ENCODE measurements at places on chromosomes 3 and 15.
A peak's percentile ranks its signal among the peaks of the same experiment; 100 is the strongest.

- DNase-seq: no peak
Measured at GRCh38 chr15:82172506-82172905, 90.0 kb downstream of the EFL1 start.

DNA sequence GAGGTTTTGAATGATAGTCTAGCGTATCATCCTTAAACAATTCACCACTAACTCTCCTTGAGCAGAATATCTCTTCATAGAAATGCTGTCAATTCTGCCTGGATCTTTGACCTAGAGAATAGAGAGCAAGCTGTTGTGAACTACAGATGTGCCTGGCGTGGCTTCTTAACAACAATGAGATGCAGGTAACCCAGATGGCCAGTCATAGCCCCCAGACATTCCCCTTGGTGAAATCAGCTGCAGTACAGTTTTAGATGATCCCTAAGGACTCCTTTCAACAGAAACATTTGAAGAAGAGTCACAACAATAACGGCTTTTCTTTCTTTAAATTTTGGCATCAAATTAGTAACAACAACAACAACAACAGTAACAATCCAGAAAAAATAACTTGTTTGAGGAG, 1041.3 kb downstream of the ROBO1 start:
- no peak for DNase-seq

DNA sequence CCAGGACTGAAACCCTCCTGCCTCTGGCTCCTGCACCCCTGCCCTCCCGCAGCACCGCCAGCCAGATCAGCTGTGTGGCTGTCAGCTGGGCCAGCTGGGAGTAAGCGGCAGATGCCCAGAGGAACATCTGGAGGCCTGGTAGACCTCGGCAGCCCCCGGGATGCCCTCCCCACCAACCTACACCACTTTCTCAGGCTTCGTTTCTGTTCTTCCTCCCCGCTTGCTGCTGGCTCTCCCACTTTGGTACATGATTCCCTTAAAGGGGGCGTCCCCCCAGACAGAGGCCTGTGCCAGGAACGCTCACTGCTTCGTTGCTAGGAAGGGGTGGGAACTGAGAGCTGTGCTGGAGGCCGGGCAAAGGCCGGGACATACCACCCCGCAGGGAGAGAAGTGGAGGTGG, 91.4 kb upstream of the RPL32 start:
- DNase-seq: no peak

DNA sequence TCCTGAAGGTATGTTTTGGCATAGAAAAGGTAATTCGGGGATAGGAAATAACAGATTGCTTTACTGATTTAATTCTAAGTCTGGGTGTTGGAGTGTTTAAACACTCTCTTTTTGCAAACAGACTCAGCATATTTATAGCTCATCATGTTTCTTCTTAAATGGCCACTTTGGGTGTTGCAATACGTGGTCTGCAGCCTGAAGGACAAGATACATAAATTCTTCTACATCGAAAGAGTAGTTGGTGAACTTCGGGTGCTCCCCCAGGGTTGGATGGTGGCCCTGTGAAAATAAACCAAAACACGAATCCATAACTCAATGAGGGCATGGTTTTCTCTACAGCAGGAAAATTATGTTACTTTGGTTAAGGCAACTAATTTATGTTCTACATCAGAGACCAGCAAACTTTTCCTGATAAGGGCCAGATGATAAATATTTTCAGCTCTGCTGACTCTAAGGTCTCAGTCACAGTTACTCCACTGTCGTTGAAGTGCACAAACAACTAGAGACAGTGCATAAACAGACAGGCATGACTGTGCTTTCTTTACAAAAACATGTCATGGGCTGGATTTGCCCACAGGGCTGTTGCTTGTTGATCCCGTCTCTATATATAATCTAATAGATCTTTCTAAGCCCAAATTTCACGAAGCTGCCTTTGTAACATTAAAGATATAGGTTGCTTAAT, 35.9 kb downstream of the EOGT start:
- DNase-seq: no peak

DNA sequence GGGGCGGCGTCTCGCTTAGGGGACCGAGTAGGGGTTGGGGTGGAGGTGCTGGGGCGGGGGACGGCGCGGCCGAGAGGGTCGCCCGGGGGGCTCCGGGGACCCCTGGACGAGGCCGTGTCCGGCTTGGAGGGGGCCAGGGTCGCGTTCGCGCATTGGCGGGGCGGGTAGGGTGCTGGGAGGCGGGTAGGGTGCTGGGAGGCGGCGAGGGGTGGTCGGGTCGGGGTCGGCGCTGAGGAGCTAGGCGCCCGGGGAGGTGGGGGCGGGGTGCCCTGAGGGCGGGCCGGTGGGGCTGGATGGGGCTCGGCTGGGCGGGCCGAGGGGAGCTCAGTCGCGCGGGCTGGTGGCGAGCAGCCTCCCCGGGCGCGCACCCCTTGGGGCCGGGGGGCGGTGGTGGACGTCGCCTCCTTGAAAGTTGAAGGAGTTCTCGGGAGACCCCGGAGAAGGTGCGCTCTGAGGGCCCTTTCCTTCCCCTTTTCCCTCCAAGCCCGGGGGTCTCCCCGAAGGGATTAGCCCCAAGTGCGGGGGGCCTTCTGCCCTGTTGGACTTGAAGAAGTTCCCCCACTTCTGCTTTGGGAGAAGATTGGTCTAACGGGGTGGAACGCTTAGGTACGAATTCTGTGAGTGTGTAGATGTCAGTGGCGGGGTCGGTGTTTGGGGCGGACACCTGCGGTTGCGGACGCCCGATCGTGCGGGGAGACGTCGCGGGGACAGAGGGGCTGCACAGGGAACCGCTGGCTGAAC, 543 bp downstream of the MEF2A start:
- peak; percentile 58 for DNase-seq

GRCh38 chr3:18919158-18919557, 229.2 kb upstream of the KCNH8 start:
- no peak for DNase-seq

DNA sequence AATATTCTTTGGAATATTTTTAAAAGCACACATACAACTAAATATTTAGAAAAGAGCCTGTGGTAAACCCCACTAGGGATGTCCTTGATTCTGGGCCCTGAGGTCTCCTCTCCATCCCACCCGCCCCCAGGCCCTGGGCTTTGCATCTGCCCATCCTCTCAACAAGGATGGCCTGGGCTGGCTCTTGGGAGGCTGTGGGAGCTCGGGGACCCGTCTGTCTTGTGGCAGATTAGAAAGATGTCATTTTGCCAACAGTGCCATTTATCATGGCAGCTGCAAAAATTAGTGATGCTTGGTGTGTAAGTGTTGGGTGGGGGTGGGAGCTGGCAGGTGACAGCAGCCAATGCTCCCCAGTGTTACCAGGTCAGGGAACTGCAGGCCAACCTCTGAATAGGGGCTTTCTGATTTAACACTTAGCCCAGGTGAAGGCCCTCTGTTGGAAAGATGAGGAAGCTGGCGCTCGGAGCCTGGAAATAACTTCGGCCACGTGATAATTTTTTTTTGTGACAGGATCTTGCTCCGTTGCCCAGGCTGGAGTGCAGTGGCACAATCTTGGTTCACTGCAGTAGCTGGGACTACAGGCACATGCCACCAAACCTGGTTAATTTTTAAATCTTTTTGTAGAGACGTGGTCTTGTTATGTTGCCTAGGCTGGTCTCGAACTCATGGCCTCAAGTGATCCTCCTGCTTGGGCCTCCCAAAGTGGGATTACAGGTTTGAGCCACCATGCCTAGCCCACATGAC, 16.9 kb upstream of the CSPG4 start:
- DNase-seq: no peak

GRCh38 chr3:44125246-44125645, 116.4 kb upstream of the TOPAZ1 start:
- DNase-seq: no peak

DNA sequence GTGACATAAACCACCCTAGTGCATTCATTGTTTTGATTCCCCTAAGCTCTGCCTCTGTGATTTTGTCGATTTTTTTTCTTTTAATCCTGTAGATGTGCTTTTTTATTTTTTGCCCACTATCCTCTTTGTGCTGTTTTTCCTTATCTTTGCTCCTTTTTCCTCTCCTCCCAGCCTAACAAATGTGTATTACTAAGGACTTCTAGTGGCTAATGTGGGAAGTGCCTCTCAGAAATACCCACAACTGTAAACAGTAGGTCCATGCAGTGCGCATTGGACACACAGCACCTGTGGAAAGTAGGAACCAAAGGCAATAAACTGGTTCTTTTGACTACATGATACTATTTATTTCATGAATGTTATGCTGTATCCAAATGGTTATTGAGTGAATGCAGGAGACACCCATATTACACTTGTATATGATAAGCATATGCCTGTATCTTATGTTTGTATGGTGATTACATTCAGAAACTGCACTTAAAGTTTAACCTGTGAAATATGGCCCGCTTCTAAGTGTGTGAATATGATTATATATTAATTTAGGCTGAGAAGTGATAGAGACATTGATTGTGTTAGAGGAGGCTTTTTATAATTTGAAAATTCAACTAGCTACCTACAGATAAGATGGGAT, 147.8 kb downstream of the PLCL2 start:
- no peak for DNase-seq

DNA sequence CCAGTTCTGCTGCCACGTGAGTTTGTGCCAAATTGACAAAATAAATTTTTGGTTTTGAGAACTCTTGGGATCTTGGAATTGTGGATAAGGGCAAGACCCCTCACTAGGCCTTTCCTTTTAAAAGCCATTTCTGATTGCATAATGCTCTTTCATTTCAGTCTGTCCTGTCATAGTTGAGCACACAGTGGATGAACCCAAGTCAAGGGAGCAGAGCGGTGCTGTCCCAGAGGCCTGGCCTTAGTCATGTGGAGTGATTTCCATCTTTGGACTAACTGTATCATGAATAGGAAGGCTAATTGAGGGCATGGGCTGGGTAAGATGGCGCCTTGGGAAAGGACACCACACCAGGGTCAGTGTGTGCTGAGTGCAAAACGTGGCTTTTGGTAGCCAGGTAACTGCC, 304.0 kb downstream of the UACA start:
- DNase-seq: no peak

- no peak for DNase-seq
Measured at GRCh38 chr3:94162700-94163099, 99.8 kb downstream of the NSUN3 start.

DNA sequence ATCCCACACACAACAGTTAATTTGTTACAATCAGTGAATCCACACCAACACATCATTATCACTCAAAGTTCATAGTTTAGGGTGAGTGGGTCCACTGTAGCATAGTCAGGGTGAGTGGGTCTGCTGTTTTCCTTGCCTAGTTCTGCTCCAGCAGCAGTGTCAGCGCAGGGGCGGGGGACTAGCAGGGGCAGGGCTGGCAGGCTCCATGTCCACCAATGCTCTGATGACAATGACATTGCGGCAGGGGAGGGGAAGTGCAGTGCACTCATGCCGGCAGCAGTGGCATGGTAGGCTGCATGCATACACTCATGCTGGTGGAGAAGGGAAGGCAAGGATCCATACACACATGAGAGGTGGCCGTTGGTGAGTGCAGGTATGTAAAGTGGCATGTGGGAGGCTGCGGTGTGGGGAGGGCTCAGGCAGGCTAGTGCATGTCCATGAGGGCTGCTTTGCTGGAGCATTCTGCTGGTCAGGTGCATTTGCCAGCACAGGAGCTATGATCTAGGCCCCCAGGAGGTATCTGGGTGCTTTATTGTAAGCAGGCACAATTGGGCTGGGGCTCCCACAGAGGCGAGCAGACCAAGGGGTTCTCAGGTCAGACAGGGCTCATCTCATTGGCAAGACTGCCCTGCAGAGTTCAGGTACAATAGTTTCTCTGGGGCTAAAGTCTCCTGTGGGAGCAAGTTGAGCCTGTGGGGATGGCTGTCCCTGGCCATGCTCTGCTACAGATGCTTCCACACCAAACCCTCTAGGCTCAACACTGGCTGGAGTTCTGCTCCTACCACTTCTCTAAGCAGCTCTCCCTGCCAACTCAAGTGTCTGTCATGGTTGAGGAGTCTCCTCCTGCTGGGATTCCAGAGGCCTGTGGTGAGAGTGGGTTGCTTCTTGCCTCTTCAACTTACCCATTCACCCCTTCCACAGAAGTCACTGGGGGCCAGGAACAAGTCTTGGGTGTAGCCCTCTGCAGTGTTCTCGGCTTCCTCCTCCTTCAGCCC, 81.3 kb downstream of the KCNAB1 start:
- no peak for DNase-seq

- peak; percentile 31 for DNase-seq
Measured at GRCh38 chr3:172577987-172578570, 54.8 kb upstream of the TNFSF10 start.

DNA sequence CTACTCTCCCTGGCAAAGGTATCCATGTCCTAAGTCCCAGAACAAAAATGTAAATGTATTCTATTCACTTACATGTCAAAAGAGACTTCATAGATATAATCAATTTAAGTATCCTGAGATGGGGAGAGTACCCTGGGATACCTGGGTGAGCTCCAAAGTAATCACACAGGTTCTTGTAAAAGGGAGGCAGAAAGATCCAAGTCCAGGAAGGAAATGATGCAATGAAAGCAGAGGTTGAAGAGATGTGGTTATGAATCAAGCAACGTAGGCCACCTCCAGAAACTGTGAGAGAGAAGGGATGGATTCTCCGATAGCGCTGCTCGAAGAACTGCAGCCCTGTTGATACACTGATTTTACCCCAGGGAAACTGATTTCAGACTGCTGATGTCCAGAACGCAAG, 93.9 kb upstream of the VGLL3 start:
- no peak for DNase-seq

GRCh38 chr3:74413547-74414241, 200.8 kb downstream of the CNTN3 start:
- no peak for DNase-seq

DNA sequence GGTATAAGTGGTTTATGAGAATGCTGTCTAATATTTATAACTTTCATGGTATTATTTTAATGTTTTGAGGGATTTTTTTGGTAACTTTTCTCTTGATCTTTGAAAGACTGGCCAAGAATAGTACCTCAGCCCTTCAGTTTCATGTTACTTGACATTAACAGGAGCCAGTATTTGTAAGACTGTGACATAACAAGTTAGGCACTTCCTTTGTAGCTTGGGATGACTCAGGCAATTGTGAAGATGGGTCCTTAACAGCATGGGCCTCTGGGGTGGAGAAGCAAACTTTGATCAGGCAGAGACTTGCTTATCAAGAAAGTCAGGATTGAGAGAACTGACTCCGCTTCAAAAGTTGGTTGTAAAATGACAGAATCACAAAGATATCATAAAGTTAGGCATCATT, 9.5 kb downstream of the LRRC49 start:
- DNase-seq: no peak

DNA sequence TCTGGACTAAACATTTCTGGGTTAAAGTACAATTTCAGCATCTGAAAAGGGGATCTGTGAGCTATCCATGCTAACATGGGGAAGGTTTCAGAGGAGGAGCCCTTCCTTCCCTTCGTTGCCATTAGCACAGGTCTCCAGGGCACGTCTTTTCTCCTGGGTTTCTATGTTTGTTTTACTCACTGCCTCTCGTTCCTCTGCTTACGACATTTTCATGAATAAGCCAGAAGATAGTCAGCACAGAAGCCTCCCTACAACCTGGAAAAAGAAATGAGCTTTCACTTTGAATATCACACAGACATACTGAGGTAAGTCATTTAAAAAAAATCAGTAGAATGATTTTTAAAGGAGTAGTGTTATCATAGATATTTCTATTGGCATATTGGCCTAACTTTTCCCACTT, 117.2 kb upstream of the KCNMB2 start:
- DNase-seq: no peak

GRCh38 chr3:180478695-180479094, 123.3 kb upstream of the TTC14 start:
- DNase-seq: no peak
